ENCODE measurements at places on chromosomes 11 and 22.

- no peak for DNase-seq
These were observed 41.0 kb upstream of the AQP11 start for GRCh38 chr11:77548552-77549445.

DNA sequence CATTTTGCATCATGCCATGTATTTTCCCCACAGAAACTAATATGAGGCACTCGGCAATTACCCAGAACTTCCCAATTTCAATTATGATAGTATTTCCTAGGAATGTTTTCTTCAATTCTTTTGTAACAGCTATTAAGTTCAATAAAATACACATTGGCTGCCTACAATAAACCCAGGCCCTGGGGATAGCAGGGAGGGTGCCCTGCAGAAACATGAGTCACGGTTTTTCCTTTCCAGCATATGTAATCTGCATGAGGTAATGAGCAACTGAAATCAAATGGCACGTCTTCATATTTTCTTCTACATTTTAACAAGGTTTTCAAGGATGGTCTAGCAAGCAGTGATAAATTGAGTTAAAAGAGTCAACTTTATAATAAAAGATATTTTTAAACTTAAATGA is 32.0 kb downstream of the GUCY1A2 start:
- DNase-seq: no peak

GRCh38 chr22:35311551-35311999 is 11.9 kb downstream of the TOM1 start:
- DNase-seq: no peak

DNA sequence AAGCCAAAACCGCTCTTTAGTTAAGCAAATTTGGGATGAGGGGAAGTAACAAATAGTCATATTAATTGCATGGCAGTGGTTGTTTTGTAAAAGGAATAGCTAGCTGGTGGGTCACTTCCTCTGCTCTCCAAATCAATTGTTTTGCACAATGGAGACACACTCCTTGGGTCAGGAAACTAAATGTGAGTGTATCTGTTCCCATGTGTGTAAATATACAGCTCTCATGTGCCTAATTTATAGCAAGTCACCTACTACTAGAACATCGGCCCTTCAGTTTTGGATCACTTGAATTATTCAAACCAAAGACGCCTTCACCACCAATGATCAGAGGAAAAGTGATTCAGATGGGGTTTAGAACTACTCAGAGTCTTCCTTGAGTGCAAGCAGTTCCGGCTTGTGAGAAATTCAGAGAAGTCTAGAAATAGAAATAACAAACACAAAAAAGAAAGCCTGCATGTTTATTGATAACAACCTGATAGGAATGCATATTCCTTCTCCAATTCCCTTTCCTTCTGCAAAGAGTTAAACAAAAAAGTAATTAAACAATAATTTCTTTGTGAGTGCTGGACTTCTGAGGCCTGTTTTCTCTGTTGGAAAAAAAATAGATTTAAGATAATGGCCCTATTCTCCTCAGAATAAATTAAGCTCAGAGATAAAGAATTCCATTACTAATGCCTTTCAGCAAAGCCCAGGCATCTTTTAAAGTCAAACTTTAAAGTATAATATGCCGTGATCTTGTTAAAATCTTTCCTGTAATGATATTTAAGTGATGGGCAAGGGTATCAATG is 100.4 kb downstream of the KIRREL3 start:
- DNase-seq: no peak

DNA sequence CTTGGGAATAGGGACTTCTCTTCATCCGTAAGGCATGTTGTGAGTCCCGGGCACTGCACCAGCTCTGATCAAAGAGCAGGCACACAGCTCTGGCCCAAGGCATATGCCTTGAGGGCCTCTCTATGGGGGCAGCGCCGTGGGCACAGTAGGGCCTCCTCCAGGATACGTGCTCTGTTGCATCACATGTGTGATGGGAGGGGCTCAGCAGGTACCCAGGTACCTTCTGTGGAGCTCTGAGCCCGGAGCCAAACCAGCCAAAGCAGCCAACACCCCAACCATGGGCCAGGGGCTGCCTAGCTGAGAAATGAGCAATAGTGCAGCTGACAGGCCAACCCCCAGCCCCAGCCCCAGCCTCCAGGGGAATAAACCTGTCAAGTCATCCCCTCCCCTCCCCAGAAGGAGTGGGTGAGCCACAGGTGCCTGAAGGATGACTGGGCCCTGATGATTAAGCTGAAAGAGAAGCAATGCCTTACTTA is 79.7 kb upstream of the SHISAL1 start:
- DNase-seq: no peak

DNA sequence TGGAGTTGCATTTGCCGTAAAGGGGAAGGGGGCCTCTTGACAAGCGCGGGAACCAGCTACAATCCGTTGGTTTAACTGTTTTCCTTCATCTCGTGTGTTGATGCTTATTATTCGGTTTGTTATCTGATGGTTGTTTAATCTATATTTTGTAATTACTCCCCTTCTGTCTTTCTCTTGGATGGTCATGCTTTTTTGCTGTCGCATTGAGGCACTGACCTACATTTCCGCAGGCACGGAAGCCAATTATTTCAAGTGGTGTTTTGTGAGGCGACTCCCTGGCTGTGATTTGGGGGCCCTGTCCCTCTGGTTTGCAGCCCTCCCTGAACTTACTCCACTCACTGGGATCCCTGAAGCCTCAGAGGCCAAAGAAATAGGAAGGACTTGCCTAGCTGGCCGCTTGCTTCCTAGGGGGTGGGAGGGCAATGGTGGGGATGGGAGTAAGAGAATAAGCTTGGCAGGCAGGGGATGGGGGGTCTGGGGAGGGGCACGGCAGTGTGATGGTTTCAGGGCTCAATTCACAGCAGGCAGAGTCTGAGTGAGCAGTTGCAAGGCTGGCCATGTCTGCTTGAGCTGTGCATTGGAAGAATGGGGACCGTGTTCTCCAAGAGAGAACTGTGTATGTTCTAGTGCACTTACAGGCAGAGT is 165.8 kb upstream of the B3GAT1 start:
- DNase-seq: no peak

DNA sequence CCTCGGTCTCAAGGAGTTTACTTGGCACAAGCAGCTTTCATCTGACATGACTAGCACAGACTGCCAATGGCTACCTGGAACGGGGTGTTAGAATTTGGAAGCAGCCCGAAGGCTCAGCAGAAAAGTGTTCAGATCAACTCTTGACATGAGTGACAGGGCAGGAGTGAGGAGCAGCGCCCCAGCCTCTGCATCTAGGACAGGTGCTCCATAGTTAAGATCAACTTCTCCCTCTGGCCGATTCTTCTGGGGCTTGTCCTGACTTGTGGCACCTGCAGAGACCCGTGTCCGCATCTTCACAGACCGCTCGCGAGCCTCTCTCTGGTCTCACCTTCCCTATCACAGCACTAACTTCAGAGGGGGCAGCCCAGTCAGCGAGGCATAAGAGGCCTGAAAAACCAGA is 42.5 kb upstream of the CHKA start:
- DNase-seq: no peak

DNA sequence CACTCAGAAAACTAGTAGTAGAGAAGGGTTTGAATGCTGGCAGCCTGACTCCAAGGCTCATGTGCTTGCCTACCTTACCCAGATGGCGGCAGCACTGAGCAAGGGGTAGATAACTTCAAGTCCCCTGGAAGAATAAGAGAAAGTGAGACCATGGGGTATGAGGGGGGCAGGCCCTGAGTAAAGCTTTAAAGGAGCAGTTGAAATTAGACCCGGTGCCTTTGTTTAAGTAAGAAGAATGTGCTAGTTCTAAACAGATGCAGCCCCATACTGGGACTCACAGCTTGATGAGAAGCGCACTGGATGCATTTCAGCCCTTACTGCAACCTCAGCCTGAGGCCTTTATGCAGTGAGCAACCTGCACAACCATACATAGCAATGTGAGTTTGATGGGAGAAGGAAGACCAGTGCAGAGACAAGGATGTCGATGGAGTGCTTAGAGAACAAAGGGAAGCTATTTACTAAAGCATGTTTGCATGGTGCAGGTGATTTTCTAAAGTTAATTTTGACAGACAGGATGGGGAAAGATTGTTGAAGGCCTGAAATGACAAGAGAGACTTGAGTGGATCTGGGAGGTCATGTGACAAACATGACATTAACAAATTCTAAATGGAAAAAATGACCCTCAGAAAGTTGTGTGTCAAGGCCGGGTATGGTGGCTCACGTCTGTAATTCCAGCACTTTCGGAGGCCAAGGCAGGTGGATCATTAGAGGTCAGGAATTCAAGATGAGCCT is 27.1 kb upstream of the TMA7B start:
- DNase-seq: no peak

DNA sequence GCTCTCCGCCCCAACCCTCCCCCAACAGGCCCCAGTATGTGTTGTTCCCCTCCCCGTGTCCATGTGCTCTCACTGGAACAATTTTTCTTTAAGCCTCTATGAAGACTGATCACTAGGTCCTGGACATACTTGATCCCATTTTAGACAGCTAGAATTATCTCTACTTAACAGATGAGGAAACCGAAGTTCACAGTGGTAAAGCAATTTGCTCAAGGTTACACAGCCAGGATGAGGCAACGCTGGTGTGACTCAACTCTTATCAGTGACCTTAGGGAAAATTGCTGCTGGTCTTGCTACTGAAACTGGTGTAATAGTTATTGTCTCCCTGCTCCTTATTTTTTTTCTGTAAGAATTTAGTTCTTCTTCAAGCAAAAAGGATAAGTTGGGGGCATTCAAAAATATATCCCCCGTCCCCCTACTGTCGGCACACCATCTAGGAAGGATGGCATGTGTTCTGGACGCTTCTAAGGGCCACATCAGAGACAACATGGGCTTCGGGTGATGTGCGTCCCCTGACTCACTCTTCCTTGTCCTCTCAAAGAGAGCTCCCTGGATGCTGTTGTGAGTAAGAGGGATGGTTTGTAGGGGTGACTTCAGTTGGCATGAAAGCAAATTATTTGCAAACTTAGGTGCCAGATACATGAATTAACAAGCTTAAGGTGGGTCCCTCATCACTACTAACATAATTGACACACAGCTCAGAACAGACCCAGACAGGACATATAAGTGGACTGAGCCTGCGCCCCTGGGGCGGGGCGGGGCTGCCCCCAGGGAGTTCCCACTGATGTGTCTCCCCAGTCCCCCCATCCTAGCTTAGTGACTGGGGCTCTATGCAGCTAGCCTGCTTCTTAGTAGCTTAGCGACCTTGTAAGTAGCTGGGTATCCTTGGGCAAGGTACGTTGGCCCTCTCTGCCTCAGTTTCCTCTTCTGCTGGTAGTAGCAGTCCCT is 23.6 kb upstream of the ALX4 start:
- no peak for DNase-seq

- DNase-seq: no peak
These were observed 1.0 kb downstream of the SYCE3 start for GRCh38 chr22:50561401-50562358.

- no peak for DNase-seq
These were observed 792.2 kb downstream of the METTL15 start for GRCh38 chr11:28900427-28900826.

All from NCI-H510A (cell line).